Mucosa of gallbladder (tissue), 1 donor: ENCODE measurements at places on chromosomes 12 and 14. TPM values are rescaled to one million over a fixed set of nuclear protein-coding genes. Genes with fewer than 3 reads are reported as not detected.
A peak's percentile ranks its signal among the peaks of the same experiment; 100 is the strongest.

GRCh38 chr12:27289414-27289813 lies 43.2 kb upstream of the BMAL2 start:
- DNase-seq = no peak

DNA sequence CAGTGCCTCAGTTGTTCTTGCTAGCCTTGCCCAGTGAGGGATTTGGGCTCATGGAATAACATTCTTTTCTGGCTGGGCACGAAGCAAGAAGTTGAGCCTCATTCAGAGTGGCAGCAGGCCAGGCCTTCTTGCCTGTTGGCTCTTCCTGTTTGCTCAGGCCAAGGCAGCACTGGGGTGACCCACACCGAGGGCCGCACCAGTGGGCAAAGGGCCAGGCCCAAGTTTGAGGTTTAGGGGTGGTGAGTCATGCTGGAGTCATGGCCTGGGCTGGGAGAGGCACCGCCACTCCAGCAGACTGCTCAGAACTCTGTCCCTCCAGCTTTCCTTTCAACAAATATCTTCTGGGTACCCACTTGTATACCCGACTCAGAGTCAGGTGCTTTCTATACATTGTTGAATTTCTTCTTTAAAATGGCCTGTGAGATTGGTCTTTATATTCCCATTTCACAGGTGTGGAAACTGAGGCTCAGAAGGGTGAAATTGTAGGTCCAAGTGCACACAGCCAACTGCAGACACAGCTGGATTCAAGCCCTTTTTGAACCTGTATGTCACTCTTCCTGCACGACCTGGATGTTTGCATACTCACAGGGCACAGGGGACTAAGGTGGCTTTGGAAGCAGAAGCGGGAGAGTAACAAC lies 279.4 kb downstream of the FOXN3 start:
- DNase-seq = peak; percentile 72

DNA sequence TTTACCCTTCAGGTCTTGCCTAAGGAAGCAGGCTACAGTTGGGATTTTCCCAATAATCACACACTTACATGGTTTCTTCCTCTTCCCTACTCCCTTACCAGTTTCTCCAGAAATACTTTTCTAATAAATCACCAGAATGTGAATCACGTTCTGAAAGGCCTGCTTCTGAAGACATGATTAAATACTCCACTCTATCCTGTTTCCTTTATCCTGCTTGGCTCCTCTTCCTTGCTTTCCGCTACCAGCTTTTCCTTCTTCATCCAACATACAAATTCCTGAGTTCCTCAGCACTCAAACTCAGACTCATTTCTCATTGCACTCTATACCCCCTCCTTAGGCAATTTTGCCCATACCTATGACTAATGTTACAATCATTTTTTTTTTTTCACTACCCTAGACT lies 118.3 kb downstream of the MGAT4C start:
- no peak for DNase-seq

DNA sequence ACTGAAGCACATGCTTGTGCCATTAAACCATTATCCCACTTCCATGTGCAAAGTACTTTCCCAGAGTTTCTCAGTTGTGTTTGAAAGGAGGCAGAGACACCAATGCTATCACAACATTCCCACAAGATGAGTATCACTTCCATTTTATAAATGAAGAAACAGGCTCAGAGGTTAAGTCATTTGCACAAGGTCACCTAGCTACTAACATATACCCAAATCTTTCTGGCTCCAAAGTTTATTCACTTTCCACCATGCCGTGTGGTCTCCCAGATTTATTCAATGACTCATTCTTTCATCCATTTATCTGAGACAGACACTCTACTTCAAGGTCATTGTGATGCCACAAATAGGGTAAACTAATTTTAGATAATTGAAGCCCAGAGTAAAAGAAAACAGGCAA lies 9.4 kb downstream of the ART4 start:
- DNase-seq = no peak

NUDT14 gene
- 47.2 TPM for total RNA-seq

BHLHE41 gene
- 99.6 TPM for total RNA-seq

KCNA5 gene
- 1.4 TPM for total RNA-seq
